ENCODE measurements at places on chromosomes 2 and 18.

DNA sequence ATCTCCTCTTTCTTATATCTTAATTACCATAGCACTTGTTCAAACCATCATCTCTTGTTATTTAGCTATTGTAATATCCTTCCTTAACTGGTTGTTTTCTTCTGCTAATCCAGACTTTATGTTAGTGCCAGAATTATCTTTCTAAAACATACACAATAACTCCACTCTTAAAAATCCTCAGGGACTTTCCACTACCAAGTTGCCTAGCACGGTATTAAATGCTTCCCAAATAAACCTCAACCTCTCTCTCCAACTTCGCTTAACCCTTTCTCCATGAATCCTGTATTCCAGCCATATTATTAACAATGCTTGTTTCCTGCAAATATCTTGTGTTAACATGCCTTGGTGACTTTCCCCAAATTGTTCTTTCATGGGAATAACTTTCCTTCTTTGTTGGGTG lies 84.5 kb downstream of the FAM228A start:
- DNase-seq, result no peak

DNA sequence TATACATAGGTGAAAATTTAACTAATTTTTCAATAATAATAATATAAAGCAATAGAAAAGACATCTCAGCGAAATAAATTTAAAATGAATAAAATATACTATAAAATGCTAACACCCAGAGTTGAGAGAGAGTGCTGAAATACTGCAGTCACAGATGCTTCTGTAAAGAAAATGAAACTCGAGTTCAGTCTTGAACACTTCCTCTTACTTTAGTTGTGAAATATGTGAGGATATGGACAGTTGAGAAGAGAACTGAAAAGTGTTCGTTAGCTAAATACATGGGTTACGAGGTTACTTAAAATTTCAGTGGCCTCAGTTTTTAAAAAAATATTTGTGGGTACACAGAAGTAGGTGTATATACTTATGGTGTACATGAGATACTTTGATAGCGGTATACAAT lies 106.8 kb downstream of the DNAH7 start:
- no peak for DNase-seq

DNA sequence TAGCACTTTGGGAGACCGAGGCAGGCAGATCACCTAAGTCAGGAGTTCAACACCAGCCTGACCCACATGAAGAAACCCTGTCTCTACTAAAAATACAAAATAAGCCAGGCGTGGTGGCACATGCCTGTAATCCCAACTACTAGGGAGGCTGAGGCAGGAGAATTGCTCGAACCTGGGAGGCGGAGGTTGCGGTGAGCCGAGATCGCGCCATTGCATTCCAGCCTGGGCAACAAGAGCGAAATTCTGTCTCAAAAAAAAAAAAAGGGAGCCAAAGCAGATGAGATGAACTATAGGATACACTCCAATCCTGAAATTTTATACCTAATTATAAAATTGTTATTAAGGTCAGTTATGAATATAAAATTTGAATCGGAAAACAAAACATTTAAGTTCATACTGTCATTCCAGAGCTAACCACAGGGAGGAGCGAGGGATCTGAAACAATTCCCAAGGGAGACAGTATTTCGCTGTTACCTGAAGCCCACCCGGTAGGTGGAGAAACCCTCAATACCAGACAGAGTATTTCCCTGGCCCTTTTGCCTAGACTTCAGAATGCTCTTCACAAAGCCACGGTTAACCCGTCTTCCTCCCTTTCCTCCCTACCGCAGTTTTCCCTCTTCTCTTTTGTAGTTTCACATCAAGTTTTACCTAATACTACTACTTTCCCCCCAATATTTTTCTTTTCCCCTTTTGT lies 1.4 kb downstream of the PPM1G start:
- peak; percentile 40 for DNase-seq

DNA sequence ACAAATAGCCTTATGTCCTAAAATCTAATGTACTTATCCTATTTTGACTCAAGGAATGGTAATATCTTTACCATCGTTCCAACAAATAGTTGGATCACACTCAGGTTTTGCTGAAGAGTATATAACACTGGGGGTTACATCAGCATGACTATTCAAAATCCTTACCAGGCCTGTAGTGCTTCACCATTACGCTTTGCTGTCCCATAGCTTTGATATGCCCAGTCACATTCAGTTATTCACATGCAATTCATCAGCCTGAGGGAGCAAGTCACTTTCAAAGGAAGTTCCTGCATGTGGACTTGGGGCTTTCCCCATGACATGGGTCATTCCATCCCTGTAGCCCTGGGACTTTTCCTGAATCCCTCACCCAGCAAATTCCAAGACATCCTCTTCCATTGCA lies 39.6 kb downstream of the FTCDNL1 start:
- no peak for DNase-seq

GRCh38 chr2:127626175-127626574 lies 19.8 kb upstream of the GPR17 start:
- DNase-seq, result no peak

GRCh38 chr2:107197594-107198294 lies 311.8 kb upstream of the ST6GAL2 start:
- no peak for DNase-seq

DNA sequence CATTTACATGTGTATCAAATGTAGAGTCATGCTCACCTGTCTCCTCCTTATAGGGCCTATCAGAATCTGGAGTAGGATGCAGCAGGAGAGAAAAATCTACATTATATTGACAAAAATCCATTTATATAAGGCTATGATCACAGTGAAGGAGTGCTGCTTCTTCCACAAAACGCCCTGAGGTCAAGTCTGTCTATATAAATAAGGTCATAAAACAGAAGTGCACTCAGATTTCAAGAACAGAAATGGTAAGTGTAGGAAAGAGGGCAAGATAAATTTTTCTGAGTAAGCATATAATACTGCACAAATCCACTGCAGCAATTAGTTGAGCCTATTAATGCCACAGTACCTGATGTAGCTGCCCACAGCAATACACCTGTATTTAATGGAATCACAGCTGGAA lies 51.8 kb downstream of the COL5A2 start:
- DNase-seq, result no peak

DNA sequence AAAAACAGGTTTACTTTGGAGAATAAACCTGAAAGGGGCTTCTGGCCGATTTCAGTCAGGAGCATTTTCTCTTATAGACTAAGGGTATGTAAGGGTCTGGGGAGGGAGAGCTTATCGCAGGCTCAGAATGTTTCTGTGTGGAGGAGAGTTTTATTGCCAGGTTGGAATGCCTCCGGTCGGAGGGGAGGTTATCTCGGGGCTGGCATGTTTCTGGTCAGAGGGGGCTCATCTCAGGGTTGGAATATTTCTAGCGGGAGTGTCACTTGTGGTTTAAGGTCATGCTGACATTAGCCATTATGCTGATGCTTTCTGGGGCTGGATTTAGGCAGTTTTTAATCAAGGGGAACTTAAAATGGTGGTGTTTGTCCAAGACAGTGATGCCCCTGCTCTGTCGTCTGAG lies 333.6 kb downstream of the METTL4 start:
- DNase-seq, result no peak

DNA sequence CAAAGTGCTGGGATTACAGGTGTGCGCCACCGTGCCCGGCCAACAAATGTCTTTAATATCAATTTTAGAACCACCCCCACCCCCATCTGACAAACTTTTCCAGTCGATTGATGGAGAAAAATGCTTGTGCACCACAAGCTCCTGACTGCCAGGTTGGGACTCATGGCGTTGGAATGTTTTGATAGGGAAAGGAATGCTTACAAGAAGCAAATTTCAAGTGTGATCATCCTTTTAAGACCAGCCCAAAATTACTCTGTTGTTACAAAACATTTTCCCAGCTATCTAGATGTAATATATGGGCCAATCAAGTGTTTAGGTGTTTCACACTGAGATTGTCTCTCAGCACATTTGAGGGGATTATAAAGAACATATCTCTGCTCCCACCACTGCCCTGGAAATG lies 45.2 kb downstream of the UBXN4 start:
- peak; percentile 87 for DNase-seq

GRCh38 chr2:35783723-35784122 lies 571.9 kb upstream of the CRIM1 start:
- DNase-seq, result no peak

DNA sequence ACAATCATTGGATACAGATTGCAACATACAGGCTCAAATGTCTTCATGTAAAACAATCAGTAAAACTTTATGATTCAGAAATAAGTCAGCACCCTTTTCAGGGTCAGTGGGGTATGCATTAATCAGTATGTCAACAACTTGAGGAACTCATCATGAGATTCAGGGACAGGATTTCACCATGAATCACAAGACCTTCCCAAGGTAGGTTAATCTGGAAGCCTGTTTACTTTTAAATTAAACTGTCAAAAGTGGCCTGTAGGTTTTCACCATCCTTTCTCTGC lies 104.8 kb downstream of the SP100 start:
- no peak for DNase-seq

- peak; percentile 5 for DNase-seq
Observed at GRCh38 chr2:56714400-56714799, 530.6 kb downstream of the CCDC85A start.

GRCh38 chr2:41924024-41924423 lies 123.8 kb upstream of the PKDCC start:
- DNase-seq, result no peak

DNA sequence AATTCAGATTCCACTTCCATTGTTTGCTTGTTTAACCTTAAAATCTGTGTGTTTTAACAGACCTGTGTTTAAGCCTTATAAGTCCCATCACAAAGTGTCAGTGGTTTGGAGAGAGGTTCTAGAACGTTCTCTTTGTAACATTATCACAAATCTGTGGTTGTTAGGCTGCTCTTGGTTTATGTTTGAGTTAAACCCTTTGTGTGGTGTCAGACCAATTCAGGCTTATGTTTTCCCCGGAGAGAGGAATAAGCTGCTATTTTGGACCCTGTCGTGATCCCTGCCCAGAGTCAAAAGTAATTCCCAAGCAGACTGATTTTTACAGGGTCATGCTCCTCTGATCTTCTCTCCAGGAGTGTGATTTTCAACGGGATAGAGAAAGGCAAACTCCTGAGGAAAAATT lies 43.8 kb upstream of the LTBP1 start:
- DNase-seq, result no peak

GRCh38 chr2:231709636-231709980 lies 1.3 kb downstream of the PTMA start:
- peak; percentile 26 for DNase-seq

DNA sequence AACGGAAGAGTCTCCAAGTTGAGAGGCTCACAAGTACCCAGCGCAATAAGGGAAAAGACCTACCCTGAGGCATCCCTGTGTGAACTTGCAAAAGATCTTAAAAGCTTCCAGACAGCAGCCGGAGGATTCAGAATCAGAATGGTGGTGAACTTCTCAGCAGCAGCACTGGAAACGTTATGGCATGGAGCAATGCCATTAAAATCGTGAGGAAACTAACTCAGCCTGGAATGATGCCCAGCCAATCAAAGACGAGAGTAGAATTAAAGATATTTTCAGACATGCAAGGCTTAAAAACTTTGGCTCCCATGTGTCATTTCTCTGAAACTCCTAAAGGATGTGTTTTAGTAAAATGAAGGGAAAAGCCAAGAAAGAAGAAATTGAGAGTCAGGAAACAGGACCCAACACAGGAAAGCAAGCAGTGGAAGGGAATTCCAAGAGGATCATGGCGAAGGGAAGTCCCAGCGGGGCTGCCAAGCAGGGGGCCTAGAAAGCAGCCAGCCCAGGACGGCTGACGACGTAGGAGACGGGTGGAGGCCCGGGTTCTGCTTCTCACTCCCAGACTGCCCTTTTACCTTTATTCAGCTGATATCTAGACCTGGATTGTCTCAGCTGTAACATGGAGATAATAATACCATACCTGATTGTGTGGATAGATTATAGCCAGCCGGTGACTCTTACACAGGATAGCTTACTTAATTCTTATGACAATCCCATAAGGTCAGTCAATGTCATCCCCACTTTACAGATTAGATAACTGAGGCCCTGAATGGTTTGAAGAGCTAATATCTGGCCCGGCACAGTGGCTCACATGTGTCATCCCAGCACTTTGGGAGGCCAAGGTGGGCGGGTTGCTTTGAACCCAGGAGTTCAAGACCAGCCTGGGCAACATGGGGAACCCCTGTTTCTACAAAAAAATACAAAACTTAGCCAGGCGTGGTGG lies 92.8 kb downstream of the ASAP2 start:
- no peak for DNase-seq

GRCh38 chr2:196854629-196855028 lies 45.5 kb upstream of the C2orf66 start:
- no peak for DNase-seq

GRCh38 chr2:3801506-3801905 lies 98.1 kb downstream of the DCDC2C start:
- DNase-seq, result no peak

GRCh38 chr2:160175169-160176134 lies 24.6 kb downstream of the ITGB6 start:
- DNase-seq, result no peak

GRCh38 chr2:108345951-108346350 lies 31.8 kb upstream of the SULT1C4 start:
- DNase-seq, result no peak

DNA sequence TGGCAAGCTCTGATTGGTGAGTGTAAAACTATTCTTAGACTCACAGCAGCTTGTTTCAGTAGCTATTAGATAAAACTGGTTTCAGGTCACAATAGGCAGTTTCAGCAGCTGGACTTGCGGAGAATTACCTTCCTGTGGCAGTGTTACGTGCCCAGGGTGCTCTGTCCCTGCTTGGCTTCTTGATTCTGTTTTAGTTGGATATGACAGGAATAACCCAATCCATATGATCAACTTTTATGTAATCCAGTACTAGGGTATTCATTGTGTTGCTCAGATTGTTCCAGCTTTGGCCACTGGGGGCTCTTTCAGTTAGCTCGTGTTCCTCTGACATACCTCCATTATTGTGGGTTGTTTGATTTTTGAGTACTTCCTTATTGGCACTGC lies 43.1 kb downstream of the INPP4A start:
- DNase-seq, result no peak

DNA sequence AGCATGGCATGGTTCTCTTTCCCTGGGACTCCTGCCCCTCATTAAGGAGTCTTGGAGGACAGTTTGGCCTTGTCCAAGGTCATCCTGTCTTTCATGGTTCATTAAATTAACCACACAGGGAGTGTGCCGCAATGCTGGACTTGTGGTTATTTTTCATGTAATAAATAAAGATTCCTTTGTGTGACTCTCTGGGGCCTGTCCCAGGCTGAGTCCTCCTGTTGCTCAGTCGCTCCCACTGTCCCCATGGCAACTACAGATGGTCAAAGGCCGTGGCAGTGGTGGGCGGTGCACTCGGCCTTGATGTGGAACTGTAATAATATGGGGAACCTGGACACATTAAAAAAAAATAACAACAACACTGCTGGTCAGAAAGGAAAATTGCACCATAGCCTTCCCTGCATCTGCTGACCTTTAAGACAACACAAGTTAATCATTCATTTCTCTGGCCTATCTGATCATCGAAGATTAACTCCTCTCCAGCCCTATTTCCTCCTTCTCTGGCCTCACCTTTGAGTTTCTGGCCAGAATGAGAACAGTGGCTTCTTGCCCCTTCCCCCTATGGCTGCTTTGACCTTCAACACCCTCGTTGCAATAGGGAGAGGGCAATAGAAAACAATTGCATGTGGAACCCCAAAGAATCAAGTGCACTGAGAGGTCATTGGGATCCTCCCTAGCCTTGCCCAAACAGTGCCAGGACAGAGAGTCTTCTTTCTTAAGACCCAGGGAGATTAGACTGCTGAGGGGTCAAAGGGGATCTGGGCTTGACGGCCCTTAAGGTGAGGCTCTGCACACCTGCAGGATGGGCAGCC lies 44.7 kb downstream of the PSD4 start:
- peak; percentile 66 for DNase-seq

- DNase-seq, result peak; percentile 81
Observed at GRCh38 chr2:20411361-20411894, 35.4 kb upstream of the RHOB start.
